ENCODE measurements at places on chromosomes 6 and 20. TPM values are rescaled to one million over a fixed set of nuclear protein-coding genes. Genes with fewer than 3 reads are reported as not detected.

The NR2E1 gene
- not detected for total RNA-seq

The FOXS1 gene
- total RNA-seq: 3.2 TPM

The PARD6B gene
- total RNA-seq: 5.2 TPM

The FABP7 gene
- 0.51 TPM for total RNA-seq

The IFT52 gene
- 9.6 TPM for total RNA-seq

The COQ3 gene
- total RNA-seq: 17.9 TPM

The OR12D3 gene
- total RNA-seq: not detected

The AFDN gene
- 48.6 TPM for total RNA-seq

The LGSN gene
- total RNA-seq: not detected

The MRAP2 gene
- 1.4 TPM for total RNA-seq

The DUSP15 gene
- total RNA-seq: 7.2 TPM

- DNase-seq: no peak
Measured at GRCh38 chr6:154494592-154495311, 15.7 kb downstream of the CNKSR3 start.

DNA sequence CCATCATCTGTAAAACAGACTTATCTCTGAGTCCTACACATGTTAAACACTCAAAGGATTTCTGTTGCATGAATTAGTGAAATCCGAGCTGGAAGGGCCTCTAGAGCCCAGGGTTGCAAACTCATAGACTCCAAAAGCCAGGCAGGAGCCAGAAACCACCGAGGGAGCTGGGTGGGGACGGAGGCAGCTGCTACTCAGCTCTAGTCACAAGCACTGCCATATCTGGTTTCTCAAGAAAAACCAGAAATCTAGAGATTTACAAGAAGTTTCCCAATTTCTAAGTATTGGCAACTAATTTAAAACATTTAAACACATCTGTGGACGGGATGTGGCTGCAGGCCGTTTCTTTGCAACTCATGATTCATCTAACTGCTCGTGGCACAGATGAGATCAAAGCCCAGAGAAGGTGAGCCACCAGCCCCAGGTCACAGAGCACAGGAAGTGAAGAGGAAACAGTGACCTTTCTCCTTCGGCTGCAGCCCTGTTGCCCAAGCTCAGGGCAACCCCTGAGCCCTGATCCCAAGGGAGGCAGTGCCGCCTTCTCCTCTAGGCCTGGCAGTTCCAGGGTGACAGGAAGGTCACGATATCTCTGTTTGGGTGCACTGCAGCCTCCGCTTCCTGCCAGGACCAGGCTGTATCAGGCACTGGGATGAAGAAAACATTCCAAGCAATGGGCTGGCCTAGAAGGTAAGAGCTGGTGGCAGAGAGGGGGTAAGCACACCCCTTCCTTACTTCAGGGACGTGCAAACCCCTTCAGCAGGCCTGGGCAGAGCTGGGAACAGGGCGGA lies 26.4 kb upstream of the PTGIS start:
- peak; percentile 87 for DNase-seq

DNA sequence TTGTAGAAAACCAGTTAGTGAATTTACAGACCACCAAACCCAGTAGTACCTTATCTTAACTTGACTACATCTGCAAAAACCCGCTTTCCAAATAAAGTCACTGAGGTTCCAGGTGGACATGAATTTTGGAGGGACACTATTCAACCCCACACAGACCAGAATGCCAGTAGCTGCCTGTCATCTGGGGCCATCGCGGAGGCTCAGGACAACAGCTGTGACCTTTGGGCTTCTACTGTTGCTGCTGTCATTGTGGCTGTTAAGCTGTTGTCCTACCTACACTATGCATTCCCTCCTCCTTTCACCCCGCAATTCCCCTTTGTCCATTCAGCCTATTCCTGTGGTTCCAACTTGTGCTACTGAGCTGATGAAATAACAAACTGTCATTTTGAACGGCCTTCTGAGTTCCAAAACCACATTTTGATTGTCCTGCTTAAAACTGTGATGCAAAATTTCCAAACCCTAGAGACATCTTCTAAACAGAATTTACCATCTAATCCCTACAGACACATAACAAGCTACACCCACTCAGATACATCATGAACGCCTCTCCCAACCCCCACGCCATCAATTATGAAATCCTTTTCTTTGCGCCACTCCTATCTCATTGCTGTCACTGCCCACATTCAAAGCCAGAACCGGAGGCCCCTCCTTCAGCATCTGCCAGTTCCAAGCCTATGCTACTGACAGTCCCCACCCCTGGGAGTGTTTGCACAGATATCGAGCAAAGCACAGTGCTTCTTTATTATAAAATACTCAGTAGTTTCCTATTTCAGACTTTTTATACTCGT lies 125.0 kb downstream of the C6orf118 start:
- peak; percentile 86 for DNase-seq

DNA sequence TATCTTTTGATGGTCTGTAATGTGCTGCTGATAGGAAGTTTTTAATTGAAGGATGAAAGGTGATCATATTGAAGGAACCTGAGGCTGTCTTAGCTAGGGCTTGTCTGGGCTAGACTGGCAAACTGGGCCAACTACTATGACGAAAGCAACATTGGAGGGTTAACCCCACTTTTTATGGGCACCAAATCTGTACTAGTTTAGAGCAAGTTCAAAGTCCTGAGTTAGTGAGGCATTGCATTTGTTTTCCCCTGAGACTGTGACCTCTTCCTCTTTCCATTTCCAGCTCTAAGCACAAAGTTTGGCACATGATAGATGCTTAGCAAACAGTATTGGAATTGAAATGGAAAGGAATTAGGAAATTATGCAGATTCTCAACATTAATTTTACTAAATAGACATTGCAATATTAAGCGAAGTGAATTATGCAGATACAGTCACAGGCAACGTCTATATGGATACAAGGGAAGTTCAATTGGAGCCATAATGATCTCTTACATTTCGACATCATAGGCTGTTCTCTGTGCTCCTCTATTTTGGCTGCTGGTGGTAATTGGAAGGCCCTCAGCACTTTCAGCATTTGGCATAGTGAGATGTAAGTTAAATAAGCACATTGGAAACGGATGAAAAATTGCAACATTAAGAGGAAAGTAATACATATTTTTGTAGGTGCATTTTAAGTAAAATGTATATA lies 22.2 kb downstream of the CEP57L1 start:
- no peak for DNase-seq

DNA sequence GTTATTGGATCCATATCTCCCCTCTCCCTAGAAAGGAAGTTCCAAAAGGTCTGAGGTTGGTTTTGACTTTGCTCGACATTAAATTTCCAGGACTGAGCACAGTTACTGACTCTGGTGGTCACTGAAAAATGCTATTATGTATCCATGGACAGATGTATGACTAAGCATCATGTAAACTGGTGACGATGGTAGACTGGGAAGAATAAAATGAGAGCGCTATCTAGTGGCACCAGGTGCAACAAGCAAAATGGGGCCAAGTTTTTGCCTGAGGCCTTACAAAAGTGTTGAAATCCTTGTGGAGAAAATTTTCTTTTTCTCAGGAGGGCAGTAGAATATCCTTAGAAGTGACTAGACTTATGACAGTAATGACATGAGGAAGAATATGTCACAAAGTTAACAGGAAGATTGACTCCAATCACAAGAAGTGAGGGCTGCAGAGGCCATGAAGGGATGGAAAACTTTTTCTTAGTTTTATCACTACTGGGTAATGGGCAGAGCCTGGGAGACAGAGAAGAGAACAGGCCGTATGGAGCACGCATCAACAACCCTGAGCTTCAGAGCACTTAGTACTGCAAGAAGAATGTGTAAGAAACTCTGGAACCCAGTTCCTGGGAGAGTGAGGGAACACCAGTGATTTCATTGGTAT lies 88.9 kb upstream of the ELOVL5 start:
- DNase-seq: no peak

GRCh38 chr6:21730533-21730932 lies 137.0 kb downstream of the SOX4 start:
- no peak for DNase-seq

DNA sequence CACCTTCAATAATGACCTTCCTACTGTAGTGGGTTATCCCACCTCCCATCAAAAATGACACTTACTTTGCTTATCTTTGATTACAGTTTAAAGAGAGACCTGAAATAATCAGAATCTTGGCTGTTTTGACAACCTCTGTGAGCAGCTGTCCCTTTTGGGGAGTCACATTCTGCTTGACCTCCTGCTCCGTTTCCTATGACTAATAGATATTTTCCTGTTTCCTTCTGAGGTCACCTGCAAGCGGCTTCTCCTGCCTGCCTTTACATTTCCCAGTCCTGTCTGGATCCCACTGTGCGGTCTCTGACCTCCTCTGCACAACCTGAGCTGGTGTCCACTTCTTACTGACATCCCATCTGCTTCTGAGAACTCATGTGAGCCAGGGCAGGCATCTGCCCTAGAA lies 54.2 kb downstream of the TRAM2 start:
- DNase-seq: no peak

DNA sequence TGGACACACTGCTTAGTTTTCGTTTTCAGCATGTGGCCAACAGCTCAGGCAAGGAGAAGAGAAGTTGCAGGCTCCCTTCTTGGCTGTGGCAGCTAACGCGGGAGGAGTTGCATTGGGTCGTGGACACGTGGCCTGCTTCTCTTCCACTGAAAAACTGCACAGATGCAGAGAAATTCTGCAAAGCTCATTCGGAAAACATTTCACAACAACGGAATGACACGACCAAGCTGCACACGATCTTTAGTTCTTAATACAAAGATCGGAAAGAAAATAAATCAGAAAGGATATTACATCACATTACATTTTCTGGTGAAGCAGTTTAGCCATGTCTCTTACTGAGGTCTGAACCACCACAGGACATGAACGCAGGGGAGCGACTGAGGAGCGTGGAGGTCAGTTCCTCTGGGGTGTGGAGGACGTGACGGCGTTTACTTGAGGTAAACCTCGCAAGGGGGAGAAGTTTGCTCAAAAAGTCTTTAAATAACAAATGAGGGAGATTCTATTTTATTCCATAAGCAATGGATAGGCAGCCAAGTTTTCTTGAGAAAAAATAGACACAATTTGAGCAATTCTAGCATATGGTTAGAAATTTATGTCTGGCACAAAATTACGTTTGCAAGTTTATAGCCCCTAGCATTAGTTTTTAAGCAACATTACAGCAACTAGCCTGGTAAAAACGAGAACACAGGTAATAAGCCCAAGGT lies 178.3 kb downstream of the THBS2 start:
- peak; percentile 82 for DNase-seq

DNA sequence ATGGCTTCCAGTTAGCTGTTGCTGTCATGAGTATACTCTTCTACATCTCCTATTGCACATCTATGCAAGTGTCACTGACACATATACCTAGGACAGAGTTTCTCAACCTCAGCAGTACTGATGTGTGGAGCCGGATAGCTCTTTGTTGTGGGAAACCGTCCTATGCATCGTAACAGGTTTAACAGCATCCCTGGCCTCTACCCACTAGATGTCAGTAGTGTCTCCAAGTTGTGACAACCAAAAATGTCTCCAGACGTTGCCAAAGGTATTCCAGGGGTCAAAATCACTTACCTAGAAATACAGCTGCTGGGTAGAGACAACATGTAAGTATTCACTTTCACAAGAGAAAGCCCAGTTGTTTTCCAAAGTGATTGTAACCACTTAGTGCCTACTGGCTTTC lies 637.6 kb downstream of the RNF144B start:
- DNase-seq: no peak

DNA sequence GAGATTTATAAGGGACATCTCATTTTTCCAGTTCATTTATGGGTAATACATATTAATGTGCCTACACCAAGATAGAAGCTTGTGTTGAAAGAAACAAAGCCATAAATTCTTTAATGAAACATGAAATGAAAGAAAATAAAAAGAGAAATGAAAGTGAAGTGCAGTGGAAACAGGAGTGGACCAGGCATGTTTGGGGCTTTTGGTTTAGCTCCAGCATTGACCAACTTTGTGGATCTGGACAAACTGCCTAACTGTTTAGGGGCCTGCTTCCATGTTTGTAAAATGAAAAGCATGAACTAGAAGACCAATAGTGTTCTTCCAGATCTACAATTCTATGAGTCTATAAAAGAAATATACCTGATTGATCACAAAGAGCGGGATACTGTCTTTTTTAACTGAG lies 124.9 kb downstream of the GJA10 start:
- DNase-seq: no peak

DNA sequence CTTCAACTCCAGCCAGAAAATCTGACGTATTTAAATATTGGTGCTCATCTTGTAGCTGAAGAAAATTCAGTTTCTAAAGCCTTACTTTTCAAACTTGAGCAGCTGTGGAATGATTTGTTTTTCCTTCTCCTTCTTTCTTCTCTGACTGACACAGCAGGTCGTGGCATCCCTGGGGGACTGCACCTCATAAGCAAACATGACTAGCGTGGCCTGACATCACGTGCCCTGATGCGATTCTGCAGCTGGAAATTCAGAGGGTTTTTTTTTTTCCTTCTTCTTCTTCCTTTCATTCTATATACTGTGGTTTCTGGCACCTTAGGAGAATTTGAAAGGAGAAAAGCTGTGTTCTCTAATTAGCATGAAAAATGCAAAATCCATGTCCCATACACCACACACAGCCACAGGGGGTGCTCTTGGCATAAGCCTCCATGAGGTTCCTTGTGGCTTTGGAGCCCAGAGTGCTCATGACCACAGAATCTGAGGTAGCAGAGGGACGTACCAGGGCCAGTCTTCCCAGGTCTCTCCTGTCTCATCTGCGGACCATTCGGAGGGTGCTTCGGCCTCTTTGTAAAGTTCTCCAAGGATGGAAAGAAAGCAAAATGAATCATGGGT lies 258.5 kb upstream of the CDH4 start:
- no peak for DNase-seq

DNA sequence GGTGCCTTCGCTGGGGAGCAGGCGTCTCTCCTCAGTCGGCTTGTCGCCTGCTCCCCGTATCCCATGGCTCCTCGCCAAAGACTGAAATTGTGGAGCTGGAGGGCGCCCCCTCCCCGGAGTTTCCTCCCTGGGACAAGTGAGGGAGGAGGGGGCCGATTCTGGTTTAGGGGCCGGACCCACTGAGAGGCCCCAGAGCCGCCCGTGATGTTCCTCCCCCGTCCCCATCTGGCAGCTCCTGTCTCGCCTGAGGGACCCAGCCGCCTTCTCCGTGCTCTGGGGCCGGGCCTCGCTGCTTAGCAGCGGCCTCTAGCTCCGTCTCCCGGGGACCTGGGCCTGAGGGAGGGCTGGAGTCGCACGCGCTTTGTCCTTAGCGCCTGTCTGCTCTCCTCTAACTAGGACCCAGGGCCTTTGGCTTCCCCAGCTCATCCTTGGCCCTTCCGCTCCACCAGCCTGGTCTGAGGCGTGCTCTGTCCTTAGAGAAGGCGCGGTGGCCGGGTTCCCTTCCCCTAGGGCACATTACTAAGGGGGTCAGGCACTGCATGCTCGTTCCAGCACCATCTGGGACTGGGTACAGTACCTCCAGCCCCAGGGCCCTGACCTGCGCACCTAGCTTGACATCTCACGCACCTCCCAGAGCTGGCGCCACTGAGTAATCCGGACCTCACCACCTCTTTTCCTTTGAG lies 29.7 kb downstream of the SLC12A5 start:
- no peak for DNase-seq

GRCh38 chr6:159061805-159062563 lies 17.2 kb upstream of the TAGAP start:
- no peak for DNase-seq

DNA sequence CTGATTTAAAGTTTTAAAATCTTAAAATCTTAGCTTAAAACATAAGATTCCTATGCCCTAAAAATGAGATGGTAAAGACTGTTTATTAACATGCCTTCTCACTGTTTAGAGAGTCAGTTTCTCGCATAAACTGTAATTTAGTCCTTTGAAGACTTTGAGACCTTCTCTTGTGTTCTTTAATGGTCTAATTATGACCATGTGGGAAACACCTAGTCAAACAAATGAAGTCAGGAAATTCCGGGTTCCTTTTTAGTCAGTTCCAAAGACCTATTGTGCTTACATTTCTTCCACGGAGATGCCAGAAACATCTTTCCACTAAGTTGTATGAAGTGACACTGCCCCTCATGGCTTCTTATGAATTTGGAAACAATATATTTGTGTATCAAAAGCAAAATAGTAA lies 64.2 kb upstream of the KIF25 start:
- DNase-seq: no peak
